ENCODE measurements at places on chromosomes 6 and 20.

DNA sequence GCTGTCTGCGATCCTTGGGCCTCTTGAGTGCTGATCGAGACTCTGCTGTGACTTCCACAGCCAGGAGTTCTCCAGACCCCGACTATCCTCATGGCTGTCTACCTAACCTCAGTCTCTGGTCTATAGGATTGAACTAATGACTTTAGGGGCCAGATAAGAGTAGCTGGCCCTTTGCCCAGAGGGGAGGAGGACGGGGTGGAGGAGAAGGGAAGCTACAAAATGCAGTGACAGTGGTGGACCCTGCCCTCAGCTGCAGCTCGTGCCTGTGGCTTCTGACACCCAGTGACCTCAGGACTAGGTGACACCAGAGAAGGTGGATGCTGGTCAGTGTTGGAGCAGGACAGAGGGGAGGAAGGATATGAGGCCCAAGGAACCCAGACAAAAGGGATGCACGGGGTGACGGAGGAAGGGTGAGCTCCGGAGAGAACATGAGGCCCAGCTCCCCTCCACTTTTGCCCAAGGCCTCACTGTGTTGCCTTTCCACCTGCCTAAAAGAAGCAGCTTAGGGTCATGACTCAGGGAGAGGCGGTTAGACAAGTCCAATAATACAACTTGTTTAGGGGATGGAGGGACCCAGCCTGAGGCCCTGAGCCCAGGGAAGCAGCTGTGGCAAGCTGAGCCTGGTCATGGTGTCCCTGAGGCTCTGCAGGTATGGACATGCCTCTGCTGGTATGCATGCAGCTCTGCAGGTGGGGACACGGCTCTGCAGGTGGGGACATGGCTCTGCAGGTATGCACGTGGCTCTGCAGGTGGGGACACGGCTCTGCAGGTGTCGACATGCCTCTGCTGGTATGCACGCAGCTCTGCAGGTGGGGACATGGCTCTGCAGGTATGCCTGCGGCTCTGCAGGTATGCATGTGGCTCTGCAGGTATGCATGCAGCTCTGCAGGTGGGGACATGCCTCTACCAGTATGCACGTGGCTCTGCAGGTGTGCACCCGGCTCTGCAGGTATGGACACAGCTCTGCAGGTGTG is 67.7 kb downstream of the SYNJ2 start:
- DNase-seq, result no peak

GRCh38 chr6:39251406-39251805 is 22.1 kb upstream of the KCNK5 start:
- DNase-seq, result no peak

- DNase-seq, result no peak
Measured at GRCh38 chr6:157173776-157174175, 149.5 kb downstream of the TMEM242 start.

- DNase-seq, result no peak
Measured at GRCh38 chr6:107237992-107238660, 122.8 kb upstream of the BEND3 start.

DNA sequence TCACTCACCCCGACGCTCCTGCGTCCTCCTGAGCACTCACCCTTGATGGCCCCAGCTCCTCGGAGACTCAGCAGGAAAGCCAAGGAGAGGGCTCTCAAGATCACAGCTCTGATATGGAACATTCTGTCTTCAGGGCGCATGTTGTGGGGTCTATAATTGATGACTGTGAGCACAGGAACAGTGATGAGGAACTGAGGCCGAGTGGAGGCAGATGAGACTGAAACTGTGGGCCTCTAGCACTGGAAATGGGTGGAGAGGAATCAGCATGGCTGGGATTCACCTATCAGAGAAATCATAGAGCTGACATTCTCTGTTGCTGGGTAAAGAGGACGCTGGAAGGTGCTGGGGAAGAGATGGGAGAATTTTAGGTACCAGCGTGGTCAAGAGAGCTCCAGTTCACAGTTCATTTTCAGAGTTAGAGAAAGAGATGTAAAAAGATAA is at the start of gene HLA-DPA1:
HLA-DPA1 (minus strand) TSS at position 219 of the 441 bp plus-strand sequence.
- DNase-seq, result peak; percentile 25

DNA sequence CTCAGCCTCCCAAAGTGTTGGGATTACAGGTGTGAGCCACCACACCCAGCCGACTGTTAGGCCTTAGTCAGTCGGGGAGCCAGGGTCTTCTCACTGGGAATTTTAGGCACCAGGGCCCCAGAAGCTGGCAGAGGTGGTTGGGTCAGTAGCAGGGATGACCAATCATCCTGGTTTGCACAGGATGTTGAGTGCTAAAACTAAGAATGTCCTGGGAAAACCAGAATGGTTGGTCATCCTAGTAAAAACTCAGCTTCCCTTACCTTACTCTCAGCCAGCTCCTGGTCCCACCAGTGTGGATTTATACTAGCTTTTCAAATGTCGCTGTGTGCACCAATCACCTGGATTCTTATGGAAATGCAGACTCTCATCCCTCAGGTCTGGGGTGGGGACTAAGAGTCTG is 31.8 kb downstream of the KCNG1 start:
- DNase-seq, result no peak

- no peak for DNase-seq
Measured at GRCh38 chr20:32031007-32031958, 20.8 kb upstream of the HCK start.

GRCh38 chr20:14582855-14583254 is 245.4 kb upstream of the FLRT3 start:
- DNase-seq, result no peak

- no peak for DNase-seq
Measured at GRCh38 chr6:45599053-45599452, 221.3 kb upstream of the SUPT3H start.

DNA sequence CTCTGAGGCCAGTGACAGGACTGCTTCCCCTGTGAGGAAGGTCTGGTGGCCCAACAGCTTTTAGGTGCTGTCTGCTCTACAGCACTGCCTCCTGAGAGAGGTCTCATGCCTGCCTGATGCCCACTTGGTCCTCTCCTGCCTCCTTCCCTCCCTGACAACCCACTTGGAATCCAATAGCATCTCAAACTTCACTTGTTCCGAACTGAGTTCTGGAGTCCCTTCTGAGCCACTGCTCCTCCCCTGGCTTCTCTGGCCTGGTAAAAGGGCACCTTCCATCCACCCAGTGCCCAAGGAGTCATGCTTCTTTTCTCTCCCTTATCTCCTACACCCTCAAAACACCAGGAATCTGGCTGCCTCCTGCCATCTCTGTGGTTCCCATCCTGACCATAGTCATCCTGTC is 1.9 kb downstream of the MAVS start:
- DNase-seq, result no peak

DNA sequence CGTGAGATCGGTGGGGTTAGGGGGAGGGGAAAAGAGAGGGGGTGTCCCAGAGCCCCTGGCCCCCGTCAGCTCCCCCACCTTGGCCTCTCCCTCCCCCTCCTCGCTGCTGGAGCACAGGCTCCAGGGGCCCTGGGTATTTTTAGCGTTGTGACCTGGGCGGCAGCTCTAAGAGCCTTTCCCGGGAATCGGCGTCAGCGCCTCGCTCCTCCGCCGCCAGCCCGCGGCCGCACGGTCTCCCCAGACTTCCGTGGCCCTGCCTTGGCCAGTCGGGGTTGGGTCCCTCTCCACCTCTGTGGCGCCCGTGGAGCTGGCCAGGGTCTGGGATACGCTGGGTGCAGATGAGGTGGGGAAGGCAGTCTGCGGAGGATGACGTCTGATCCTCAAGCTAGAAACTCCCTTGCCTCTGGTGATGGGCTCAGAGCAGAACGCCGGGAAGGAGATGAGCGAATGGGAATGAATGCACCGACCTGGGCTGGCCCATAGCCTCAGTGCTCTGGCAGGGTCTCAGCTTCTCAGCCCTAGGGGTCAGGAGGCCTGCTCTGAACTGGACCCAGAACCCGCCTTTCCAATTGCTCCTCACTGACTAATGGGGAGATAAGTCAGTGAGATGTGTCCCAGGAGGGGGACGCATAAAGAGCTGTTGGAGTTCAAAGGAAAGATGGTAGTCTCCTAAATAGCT is 883 bp upstream of the DBNDD2 start:
- no peak for DNase-seq

GRCh38 chr6:127343809-127344659 is 625 bp upstream of the ECHDC1 start:
- DNase-seq, result peak; percentile 4

- DNase-seq, result no peak
Measured at GRCh38 chr20:38714308-38714707, 10.0 kb upstream of the SLC32A1 start.

DNA sequence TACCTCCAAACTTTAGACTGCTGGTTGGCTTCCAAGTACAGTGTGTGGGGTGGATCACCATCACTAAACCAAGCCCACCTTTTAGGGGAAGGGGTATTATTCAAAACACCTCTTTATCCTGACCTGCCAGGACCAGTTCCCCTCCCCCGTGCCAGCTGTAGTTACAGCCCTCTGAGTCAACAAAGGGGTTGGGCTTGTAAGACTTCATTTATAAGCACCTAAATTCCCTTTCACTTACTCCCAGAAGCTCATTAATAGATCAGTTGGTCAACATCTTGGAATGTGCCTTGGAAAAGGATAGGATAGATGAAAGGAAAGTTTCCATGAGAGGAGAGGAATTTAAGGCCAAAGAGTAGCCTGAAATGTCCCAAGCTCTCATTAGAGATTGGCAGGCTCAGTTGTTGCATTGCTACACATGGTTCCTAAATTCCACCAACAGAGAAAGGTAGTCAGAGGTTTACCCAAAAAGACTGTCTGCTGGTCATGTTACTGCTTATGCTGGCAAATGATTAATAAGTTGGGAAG is 59.2 kb downstream of the TNFAIP3 start:
- DNase-seq, result peak; percentile 31

DNA sequence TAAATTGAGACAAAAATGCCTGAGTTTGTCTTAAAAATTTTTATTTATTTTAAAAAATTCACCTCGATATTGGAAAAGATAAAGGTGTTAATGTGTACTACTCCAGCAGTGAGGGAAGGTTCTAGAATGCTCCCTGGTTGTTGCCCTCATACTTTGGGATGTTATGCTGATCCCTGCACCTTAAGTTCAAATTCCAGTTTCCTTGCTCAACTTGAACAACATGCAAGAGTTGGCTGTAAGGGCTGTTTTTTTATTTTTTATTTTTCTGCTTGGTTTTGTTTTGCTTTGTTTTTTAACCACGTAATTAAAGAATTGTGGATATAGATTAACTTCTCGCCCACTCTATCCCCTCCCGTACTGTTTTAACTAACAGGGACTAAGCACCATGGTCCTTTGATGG is 158.7 kb upstream of the CITED2 start:
- DNase-seq, result no peak

DNA sequence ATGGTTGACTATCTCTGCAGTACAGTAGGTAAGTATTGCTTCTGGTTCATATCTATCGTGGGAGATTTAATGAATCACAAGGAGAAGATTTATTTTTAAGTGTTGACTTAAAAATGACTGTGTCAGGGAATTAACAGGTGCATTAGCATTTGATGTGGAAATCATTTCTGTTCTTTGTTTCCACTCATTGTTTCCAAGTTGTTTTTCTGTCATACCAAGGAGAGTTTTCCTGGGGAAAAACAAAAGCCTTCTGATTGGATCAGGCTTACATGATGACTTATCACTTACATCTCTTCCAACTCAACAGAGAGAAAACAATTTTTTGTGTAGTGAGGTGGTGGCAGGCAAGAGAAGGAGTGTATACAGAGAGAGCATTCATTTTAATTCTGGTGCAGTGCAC is 686.4 kb downstream of the HTR1B start:
- DNase-seq, result no peak

DNA sequence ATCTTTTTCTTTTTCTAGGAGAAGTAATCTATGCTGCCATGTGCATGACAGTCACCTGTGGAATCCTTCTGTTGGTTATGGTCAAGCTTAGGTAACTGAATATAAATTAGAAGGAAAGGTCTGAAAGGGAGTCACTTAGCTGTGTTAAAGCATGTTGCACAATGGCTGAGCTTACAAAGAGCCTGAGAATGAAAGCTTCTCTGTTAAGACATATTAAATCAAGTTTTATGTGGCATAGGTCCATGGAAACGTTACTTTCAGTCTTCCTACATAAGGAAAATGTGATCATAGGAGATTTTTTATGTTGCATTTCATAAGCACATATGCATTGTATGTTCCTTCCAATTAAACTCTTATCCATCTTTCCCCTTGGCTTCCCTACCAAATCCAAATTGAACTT is 72.1 kb downstream of the GFRAL start:
- no peak for DNase-seq

DNA sequence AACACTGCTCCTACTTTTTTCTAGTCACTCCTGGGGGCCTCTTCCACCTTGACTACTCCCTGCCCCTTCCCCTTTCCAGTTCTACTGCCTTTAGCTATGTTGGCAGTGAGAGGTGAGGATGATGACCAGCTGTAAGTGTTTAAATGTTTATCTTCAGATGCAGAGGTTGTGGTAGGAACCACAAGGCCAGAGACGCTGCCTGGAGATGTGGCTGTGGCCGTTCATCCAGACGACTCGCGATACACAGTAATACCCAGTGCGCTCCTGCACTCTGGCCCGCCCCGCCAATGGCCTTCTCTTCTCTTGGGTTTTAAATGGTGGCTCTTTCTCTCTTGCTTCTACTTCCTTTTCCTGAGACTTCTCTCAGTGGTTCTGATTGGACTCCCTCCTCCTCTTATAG is 4.6 kb downstream of the VARS2 start:
- DNase-seq, result no peak

DNA sequence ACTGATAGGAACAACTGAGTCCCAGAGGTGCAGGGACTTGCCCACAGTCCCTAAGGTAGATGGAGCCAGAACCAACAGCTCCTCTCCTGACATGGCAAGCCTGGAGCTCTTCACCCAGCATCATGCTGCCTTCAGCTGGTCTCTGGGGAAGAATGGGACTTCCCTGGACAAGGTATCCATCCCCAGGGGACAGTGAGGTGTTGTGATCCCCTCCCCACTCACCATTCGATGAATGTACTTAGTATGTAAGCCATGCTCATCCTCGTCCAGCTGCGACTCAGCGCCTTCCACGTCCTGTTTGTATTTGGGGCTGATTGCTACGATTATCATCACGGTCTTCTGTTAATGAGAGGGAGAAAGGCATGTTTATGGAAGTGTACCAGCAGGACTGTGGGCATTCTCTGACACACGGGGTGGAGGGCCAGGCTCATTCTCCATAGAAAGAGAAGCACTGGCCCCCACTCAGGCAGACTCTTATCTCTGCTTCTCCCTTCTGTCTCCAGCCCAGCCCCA is 39.4 kb downstream of the TRAF3IP2 start:
- DNase-seq, result no peak

- DNase-seq, result no peak
Measured at GRCh38 chr6:170434117-170434820, 118.8 kb downstream of the PSMB1 start.

- DNase-seq, result no peak
Measured at GRCh38 chr20:31587545-31588389, 17.3 kb upstream of the ID1 start.

GRCh38 chr6:6243846-6244245 is 76.6 kb downstream of the F13A1 start:
- no peak for DNase-seq

- no peak for DNase-seq
Measured at GRCh38 chr20:21936261-21936660, 230.8 kb downstream of the PAX1 start.

Measured in hematopoietic multipotent progenitor cell (in vitro differentiated cells).